ENCODE measurements at places on chromosomes 5 and 9. TPM values are rescaled to one million over a fixed set of nuclear protein-coding genes. Genes with fewer than 3 reads are reported as not detected.

GRCh38 chr5:108276187-108277050 is 105.5 kb downstream of the FBXL17 start:
- DNase-seq: no peak

- DNase-seq: no peak
Observed at GRCh38 chr5:53355931-53356330, 124.5 kb upstream of the FST start.

- DNase-seq: peak; percentile 96
Observed at GRCh38 chr5:98773464-98774191, at the start of gene RGMB. Gene RGMB, plus strand, starts transcription at chr5:98773663. Its CDS starts 408 bp downstream, at chr5:98774071.

The LCN15 gene
- not detected for total RNA-seq

DNA sequence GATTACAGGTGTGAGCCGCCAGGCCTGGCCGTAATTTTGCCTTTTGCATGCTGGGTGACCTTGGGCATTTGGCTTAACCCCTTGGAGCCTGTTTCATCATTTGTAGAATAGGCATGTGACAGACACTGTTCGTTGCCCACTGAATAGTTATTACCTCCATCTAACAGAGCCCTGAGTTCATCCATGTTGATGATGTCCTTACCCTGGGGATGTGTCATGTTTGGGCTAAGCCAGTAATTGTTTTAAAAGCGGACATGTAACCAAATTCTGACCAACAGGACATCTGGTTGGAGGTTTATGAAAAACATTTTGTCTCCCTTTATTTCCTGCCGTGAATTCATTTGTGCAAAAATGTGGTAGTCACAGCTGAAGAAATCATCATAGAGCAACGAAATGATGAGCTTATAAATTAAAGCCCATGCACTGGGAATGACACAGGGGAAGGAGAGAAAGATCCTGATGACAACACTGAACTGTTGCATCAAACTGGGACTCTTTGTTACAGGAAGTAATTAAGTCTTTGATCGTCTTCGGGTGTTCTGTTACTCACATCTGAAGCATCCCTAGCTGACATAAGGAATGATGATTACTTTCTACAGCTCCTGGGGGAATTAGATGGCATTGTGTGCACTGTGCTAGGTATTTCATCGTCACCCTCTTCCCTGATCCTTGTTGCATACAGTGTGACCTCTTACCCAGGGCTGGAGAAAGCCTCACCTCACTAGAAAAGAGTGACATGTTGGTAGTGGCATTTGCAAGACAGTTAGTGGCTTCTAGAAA is 117.8 kb downstream of the FGF18 start:
- DNase-seq: peak; percentile 47

GRCh38 chr9:22201256-22201655 is 192.2 kb upstream of the CDKN2B start:
- peak; percentile 88 for DNase-seq

The PLGRKT gene
- 53.1 TPM for total RNA-seq

- peak; percentile 82 for DNase-seq
Observed at GRCh38 chr5:138180183-138180782, 1.4 kb downstream of the KIF20A start.

The SLC27A6 gene
- total RNA-seq: 0.10 TPM

The AGXT2 gene
- not detected for total RNA-seq

DNA sequence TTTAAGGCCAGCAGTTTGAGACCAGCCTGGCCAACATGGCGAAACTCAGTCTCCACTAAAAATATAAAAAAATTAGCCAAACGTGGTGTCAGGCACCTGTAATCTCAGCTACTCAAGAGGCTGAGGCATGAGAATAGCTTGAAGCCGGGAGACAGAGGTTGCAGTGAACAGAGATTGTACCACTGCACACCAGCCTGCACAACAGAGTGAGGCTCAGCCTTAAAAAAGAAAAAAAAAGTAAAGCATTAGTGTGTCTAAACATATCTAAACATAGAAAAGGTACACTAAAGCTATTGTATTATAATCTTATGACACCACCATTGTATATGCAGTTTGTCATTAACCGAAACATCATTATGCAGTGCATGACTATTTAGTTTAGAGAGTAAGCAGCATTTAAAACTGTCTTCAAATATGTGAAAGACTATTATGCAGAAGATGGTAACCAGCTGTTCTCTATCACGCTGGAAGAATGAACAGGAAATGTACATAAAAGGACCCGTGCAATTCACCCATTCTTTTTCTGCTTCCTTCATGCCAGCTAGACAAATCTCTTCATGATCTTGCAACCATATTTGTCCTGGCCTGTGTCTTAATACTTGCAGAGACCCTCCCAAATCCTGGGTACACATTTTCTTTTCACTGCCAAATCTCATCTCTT is 58.6 kb downstream of the ITGA1 start:
- no peak for DNase-seq

The ARL14EPL gene
- not detected for total RNA-seq

The NPDC1 gene
- 21.6 TPM for total RNA-seq

The FOXD4L6 gene
- total RNA-seq: 0.10 TPM

The PDE6A gene
- 0.10 TPM for total RNA-seq

DNA sequence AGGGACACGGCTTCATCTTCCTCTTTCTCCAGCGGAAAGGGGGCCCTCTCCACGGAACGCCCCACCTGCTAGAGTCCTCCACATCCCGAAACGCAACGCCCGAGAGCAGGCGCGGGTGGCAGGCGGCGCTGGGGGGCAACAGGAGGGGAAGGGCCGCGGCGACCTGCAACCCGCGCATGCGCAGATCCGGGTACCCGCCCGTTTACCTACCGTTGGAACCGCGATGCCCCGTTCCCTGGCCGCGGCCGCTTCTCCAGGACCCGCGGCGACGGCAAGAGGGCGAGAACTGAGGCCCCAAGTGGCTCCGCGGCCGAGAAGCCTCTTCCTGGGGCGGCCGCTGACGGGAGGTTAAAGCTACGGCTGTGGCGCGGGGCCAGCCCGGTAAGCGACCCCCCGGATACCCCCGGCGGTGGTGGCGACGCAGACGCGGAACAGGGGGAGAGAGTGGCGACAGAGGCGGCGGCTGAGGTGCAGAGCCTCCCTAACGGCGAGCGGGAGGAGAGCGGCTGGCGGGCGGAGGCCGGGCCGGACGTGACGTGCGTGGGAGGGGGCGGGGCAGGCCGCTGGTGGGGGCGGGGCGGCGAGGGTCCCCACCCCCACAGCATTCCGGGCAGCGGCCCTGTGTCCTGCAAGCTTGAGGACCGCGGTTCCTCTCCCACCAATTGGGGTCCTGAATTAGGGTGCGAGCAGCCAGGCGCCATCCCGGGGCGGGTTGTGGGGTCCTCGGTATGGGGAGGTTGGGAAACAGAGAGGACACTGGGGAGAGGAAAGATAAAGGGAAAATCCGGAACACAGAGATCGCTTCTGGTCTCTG is at the start of gene FAM13B:
TSS of gene FAM13B (minus strand) at position 508 of the 814 bp plus-strand sequence. CDS start 13,968 bp downstream, outside the sequence.
- DNase-seq: no peak

GRCh38 chr9:101117161-101117560 is 88.6 kb downstream of the PLPPR1 start:
- DNase-seq: no peak

The PCDHB3 gene
- total RNA-seq: 2.9 TPM

DNA sequence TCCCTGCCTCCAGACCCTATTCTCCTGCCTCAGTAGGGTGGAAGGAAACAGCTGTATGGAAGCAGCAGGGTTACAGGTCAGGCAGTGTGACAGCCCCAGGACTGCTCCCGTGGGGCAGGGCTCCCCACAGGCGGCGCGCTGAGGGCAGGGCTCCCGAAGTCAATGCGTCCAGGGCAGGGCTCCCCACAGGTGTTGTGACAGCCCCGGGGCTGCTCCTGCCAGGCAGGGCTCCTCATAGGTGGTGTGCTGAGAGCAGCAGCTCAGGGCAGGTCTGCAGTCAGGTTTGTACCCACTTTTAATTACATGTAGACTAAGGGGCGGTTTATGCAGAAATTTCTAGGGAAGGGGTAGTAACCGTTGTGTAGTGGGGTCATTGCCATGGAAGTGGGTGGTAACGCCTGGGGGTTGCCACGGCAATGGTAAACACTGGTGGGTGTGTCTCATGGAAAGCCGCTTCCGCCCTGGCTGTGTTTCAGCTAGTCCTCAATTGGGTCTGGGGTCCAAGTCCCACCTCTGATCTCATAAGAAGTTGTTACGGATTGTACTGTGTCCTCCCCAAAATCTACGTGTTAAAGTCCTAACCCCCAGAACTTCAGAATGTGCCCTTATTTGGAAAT is 16.7 kb upstream of the TERT start:
- DNase-seq: no peak

The ZNF79 gene
- 6.6 TPM for total RNA-seq

The PCDHB16 gene
- 1.4 TPM for total RNA-seq

GRCh38 chr9:20980832-20981455 is 50.5 kb downstream of the HACD4 start:
- peak; percentile 88 for DNase-seq

GRCh38 chr5:36710039-36710438 is 103.6 kb downstream of the SLC1A3 start:
- no peak for DNase-seq

DNA sequence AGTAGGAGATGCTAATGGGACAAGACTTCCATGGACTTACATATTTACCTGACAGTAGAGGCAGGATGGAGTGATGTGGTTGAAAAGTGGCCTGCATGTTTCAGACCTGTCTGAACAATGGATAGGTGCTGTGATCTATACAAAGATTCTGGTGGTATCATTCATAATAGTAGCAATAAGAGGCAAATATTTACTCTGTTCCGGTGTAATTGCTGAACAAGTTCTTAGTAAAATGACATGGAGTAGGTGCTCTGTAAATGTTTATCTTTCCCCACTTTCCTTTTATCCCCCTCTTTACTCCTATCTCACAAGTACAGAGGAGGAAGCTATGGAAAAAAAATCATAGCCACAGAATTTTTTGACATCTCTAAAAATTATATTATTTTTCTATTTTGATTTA is 159.0 kb upstream of the SLC12A2 start:
- no peak for DNase-seq

DNA sequence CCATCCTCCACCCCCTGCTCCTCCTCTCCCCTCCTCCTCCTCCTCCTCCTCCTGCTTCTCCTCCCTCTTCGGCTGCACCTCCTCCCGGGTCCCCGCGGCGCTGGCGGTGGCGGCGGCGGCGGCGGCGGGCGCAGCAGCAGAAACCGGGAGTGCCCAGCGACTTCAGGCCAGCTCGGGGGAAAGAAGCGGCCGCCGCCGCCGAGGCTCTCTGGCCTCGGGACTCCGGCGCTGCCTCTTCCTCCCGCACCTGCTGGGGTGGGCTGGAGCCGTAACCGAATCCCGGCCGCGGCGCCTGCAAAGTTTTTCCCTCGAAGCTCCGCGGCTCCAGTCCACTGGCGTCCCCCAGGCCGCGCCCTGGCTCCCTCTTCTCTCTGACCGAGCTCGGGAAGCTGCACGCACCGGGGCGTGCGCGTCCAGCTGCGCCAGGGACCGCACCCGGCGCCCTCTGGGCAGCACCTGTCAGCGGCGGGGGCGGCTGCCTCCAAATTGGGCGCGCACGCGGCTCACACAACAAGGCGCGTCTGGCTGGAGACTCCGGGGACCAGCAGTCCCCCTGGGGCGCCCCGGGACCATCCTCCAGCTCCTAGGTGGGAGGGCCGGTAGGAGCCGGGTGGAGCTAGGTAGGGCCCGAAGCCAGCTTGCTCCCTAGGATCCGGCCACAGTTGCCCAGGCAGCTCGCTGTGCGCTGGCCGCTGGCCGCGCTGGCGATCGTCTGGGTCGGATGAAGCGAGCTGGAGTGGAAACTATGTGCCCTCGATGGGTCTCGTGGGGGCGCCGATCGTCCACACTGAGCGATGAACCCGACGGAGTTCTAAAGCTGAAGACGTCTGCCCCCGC is at the start of gene MCTP1:
TSS of gene MCTP1 (minus strand) at position 523 of the 837 bp plus-strand sequence.
- DNase-seq: no peak

GRCh38 chr5:12141496-12141895 is 237.2 kb upstream of the CTNND2 start:
- DNase-seq: no peak

DNA sequence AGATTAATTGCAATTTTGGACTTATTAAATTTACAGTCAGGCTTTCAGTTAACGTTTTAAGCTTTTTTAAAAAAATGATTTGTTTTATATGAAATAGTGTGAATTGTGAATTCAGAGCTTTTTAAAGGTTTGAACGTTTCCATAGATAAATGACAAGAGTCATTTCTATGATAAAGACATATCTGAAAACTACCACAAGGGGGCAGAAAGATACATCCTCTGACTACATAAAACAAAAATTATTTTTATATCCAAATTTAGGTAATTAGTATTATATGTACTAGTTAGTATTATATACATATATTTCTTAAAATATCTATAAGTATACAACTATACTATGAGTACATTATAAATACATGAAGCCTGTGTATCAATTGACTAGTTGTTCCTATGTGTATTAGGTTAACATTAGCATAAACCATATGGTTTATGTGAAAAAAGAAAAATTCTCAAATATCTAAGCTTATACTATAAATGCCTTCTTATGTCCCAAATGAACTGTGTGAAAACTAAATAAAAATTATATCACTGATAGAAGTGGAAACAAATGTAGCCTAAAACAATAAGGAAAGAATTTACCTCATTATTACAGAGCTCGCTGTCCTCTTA is 155.2 kb downstream of the MEF2C start:
- DNase-seq: peak; percentile 20

DNA sequence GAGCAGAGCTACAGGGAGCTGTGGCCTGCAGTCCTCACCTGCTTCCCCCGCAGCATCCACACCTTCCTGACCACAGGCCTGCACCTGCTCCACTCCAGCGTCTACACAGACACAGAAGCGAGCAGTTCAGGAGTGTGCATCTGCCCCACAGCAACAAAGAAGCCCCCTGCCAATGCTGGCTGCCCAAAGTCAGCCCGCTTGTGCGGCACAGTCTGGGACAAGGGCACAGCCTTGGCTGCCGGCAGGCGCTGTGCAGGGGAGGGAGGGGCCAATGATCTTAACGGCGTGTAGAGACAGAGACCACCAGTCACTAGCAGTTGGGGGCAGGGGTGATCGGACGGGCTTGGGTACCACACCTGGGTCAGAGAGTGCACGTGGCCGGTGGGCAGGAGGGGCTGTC is 6.6 kb downstream of the BRD9 start:
- no peak for DNase-seq

The MLLT3 gene
- 40.0 TPM for total RNA-seq

The FOXD4L3 gene
- not detected for total RNA-seq

The TRIM36 gene
- total RNA-seq: 4.0 TPM

The BICD2 gene
- 50.5 TPM for total RNA-seq

The PCDHA8 gene
- total RNA-seq: not detected

GRCh38 chr9:124478354-124478753 is 28.1 kb downstream of the ADGRD2 start:
- no peak for DNase-seq

DNA sequence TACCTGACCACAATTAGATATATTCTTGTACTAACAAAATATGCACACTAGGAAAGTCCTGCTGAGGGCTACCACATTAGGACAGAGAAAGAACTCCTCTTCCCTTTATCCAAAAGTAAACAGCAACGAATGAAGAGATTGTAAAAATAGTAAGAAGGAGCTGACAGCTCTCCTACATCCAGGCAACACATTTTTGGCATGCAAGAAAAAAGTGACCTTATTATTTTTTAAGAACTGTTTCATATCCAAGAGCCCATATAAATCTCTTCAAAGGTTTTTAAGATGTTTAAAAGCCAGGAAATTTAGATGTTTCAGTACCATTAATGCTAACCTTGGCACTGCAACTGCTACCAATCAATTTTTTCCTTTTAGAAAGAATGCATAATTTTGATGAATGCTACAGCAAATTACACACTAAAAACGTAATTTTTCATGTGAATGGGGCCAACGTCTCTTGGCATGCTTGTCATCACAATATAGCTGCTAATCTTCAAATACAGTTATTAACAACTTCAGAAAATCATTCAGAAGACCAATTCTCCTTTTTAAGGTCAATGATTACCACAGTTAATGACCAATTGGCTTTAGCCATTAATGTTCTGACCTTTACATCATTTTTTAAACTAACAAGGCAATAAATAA is 132.0 kb downstream of the FBXL17 start:
- no peak for DNase-seq

Measured in renal cortical epithelial cell (primary cell).